ENCODE measurements at places on chromosomes 3 and 15.

DNA sequence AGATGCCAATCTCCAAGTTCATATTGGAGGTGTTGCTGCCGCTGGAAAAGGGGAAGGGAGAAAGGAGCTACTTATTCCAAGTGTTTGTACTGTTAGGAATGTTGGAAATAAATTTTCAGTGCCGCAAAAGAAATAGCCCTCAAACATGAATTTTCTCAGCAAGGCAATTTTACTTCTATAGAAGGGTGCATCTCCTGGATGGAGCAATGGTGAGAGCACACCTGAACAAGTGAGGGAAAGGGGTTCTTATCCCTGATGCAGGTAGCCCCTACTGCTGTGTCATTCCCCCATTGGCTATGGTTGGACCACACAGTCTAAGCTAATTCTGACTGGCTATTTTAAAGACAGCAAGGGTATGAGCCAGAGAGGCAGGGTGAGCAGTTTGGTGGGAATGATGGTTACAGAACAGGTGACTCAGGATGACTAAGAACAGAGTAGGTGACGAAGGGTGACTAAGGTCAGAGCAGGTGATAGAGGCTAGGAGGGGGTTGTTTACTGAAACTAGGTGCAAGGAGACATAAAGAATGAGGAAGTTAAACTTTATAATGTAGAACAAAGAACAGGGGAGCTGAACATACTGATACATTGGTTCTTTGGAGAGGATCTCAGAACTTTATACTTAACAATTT is 503.5 kb downstream of the EDEM1 start:
- DNase-seq = no peak

- no peak for DNase-seq
Measured at GRCh38 chr3:66809595-66809958, 188.5 kb upstream of the KBTBD8 start.

- DNase-seq = no peak
Measured at GRCh38 chr3:66706890-66707289, 206.1 kb upstream of the LRIG1 start.

DNA sequence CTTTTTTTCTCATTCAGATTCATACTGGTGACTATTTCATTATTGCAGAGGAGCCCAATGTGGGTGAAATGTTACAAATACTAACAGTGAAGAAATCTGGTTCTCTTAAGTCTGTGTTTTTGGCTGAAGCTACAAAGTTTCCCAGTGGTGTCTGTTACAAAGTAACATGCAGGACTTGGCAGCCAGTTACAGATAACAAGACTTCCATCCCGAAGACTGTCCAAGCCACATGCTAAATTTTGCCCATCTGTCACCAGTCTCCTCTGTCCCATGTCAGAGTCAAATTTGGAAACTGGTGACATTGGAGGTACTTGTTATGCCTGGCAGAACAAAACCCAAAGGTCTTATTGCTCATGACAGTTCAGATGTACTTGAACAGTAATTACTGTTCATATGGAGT is 269.2 kb upstream of the GOLIM4 start:
- no peak for DNase-seq
